CD8-positive, alpha-beta memory T cell (primary cell): ENCODE measurements at places on chromosomes 2 and 18. TPM values are rescaled to one million over a fixed set of nuclear protein-coding genes. Genes with fewer than 3 reads are reported as not detected.

ARHGAP15 gene
- polyA plus RNA-seq = 328 TPM

TMEM127 gene
- 46.8 TPM for polyA plus RNA-seq

DSG4 gene
- polyA plus RNA-seq = not detected

RESP18 gene
- not detected for polyA plus RNA-seq

PLB1 gene
- 0.16 TPM for polyA plus RNA-seq

GRCh38 chr2:2859164-2859563, 518.5 kb downstream of the EIPR1 start:
- no peaks in the 10 kb centered on the region for H3K27me3 ChIP-seq
- no peak overlapping the region for H3K4me3 ChIP-seq
- no peaks in the 10 kb centered on the region for H3K4me1 ChIP-seq
- no peak for DNase-seq
- no peak overlapping the region for H3K27ac ChIP-seq
- H3K36me3 ChIP-seq = no peaks in the 10 kb centered on the region

DNA sequence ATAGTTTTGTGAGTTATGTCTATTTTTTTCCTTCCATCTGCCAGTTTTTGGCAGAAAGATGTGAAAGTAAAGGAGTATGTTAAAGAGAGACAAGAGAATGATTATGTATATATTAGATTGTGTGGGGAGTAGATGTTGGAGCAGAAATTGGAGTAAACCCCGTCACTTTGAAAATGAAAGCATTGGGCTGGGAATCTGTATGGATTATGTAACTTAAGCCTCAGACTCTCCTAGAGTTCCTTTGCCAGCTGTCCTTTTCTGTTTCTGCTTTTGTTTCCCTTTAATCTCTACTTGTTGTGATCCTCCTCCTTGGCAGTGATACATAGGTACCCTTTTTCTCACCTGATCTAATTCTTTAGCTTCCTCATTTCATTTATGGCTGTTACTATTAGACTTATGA, 19.2 kb downstream of the CCDC138 start:
- H3K4me1 ChIP-seq = no peaks in the 10 kb centered on the region
- no peak overlapping the region for H3K4me3 ChIP-seq
- no peaks in the 10 kb centered on the region for H3K36me3 ChIP-seq
- no peak for DNase-seq
- no peaks in the 10 kb centered on the region for H3K27me3 ChIP-seq
- no peak overlapping the region for H3K27ac ChIP-seq

DNA sequence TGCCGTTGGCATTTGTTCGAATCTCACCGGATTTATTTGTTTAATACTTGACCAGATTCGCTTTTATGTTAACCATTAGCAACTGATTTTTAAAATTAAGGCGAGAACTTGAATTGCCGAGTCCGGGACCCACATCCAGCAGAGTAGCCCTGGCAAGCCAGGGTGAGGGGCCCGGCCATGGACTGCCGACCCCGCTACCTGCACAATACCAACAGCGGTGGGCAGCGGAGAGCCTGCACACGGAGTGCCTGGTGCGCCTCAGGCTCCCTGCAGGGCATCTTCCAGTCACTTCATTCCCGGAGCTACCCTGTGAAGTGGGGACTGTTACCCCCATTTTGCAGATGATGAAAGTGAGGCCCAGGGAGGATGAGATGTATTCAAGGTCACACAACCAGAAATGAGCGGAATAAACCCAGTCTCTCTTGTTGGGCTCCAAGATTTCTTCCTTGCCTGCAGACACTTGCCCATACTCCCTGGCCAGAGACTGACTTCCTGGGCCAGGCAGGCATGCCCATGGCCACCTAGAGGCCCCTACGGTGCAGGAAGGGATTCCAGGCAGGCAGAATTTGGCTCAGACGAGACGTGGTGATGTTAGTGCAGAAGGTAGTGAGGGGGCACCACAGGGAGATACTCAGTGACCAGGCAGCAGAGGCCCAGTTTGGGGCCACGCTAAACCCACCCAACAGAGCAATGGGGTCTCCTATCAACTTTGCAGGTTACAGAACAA, 2.9 kb downstream of the FBLN7 start:
- H3K4me3 ChIP-seq = no peak overlapping the region
- H3K4me1 ChIP-seq = no peaks in the 10 kb centered on the region
- DNase-seq = no peak
- peaks cover 4% of the 10 kb centered on the region for H3K27me3 ChIP-seq
- H3K36me3 ChIP-seq = no peaks in the 10 kb centered on the region

- no peak for DNase-seq
- no peak overlapping the region for H3K27ac ChIP-seq
- no peaks in the 10 kb centered on the region for H3K36me3 ChIP-seq
- H3K27me3 ChIP-seq = no peaks in the 10 kb centered on the region
Observed at GRCh38 chr2:29632018-29632417, 289.4 kb downstream of the ALK start.
